ENCODE measurements at places on chromosomes 6 and 20. TPM values are rescaled to one million over a fixed set of nuclear protein-coding genes. Genes with fewer than 3 reads are reported as not detected.

The SLC35F1 gene
- total RNA-seq: 0.99 TPM

The TRIM31 gene
- not detected for total RNA-seq

DNA sequence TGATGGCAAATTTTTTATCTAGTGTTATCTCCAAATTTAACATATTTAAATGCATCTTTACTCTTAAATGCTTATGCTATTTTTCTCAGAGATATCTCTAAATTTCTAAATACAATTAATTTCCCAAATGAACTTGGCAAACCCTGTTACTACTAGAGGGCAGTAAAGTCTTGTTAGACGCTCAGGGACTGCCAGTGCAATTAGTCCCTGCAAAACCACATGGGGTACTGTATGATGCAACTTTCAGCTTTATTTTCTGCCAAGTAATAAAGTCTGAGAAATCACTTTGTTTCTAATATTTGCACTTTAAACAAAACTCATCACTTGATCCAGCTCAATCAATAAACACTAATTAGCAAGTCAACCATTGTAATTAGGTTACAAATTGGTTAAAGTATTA lies 76.0 kb upstream of the ADGRB3 start:
- peak; percentile 71 for ATAC-seq

- ATAC-seq: no peak
Observed at GRCh38 chr20:25019381-25020155, 27.0 kb upstream of the APMAP start.

The NPEPL1 gene
- total RNA-seq: 29.0 TPM

The GRM1 gene
- 0.66 TPM for total RNA-seq

The CPNE5 gene
- total RNA-seq: 1.4 TPM

GRCh38 chr6:132132924-132133639 lies 181.9 kb upstream of the CCN2 start:
- ATAC-seq: no peak

- ATAC-seq: no peak
Observed at GRCh38 chr6:122614303-122614702, 4.1 kb downstream of the PKIB start.

DNA sequence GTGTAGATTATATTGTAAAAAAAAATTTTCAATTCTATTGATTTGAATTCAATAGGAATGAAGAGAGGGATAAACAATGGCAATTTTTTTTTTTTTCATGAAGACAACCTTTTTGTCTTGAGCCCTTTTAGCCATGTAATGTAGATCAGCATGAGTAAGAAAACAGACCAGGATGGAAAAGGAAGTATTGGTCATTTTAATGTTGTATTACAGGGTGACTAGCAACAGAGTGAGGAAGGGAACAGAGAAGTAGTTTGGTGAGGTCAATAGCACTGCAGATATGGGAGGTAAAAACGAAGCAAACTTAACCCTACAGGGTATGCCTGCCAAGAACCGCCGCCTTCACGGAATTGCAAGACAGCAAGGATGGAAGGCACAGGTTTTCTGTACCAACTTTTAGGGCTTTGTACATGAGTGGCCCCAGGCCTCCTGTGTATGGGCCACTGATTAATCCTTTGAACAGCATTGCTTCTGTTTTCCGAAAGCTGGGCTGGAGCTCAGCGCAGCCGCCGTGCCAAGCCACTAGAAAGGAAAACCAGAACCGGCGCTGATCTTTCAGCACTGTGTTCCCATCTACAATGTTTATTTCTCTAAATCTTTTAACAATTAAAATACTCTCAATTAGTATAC lies 383.7 kb downstream of the CENPW start:
- no peak for ATAC-seq

GRCh38 chr20:48169650-48170225 lies 384.5 kb upstream of the SULF2 start:
- no peak for ATAC-seq

- no peak for ATAC-seq
Observed at GRCh38 chr6:132115714-132116366, 164.7 kb upstream of the CCN2 start.

The DACT2 gene
- 0.20 TPM for total RNA-seq

GRCh38 chr6:113120582-113121285 lies 736.4 kb upstream of the MARCKS start:
- no peak for ATAC-seq

GRCh38 chr6:157268396-157268795 lies 54.9 kb downstream of the TMEM242 start:
- no peak for ATAC-seq

The TDRD6 gene
- 0.13 TPM for total RNA-seq

- ATAC-seq: no peak
Observed at GRCh38 chr20:2606507-2607006, 45.9 kb upstream of the NOP56 start.

The ITCH gene
- 92.7 TPM for total RNA-seq

DNA sequence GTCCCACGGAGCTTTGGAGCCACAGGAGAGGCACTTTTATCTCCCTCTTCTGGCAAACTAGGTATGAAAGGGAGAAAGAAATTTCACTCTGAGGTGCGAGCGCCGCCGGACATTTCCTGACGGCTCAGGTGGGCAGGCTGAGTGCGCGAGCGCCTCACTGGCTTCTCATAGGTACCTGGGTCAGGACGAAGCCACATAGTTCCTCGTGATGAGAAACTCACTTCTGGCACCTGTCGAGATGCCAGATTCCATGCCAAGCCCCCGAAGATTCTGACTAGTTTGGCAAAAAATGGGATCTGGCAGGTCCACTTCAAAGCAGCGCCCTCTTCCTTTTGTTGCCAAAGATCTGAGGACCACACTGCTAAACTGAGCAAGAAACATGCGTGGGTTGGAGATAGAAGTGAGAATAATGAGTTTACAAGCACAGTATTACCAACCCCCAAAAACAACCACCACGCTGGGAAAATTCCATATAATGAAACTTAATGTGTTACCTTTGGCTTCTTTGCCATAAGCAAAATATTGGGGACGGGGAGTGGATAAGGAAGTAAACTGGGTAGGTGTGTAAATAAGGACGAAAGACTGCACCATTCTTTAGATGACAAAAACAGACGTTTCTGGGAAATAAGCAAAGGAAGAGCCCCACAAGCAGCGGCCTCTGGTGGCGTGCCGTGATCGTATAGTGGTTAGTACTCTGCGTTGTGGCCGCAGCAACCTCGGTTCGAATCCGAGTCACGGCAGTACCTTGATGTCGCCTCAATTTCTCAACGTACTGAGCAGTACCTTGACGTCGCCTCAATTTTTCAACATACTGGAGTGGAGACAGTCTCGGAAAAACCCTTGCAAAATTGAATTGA lies 89.8 kb upstream of the PRSS16 start:
- peak; percentile 95 for ATAC-seq

DNA sequence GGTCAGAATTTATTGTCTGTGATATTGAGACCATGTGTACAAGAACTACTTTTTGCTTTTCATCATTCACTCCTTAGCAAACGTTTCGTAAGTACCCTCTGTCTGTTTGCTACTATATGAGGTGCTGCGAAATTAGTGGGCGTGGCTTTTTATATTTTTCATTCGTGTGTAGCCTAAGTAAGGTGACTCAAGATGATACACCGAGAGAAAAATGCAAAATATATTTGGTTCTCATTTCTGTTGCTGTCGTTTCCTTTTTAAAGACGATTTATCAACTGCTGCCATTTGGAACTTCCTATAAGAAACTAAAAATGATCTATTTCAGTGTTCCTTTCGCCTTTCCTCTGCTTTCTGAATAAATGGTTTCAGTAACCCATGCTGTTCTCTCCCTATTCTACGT lies 61.2 kb downstream of the VAPB start:
- ATAC-seq: no peak

DNA sequence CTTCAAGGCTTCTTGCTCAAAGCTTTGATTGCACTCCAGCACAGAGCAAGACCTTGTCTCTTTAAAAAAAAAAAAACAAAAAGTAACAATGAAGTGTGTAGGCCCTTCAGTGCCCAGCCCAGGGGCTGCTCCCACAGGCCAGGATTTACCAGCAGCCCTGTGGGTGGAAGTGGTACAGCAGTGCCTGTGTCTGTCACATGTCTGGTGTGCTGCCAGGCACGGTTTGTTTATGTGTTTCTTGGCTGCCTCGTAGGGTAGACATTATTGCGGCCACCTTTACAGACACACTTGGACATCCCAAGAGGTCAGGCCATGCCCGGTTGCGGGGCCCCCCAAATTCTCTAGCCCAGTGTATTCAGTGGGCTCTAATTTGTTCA lies 12.7 kb downstream of the DYNLRB1 start:
- no peak for ATAC-seq

- ATAC-seq: peak; percentile 13
Observed at GRCh38 chr20:23152308-23152892, 66.3 kb upstream of the CD93 start.

GRCh38 chr6:149913085-149913484 lies 9.8 kb downstream of the RAET1G start:
- ATAC-seq: no peak

The NKAIN4 gene
- total RNA-seq: 33.0 TPM

DNA sequence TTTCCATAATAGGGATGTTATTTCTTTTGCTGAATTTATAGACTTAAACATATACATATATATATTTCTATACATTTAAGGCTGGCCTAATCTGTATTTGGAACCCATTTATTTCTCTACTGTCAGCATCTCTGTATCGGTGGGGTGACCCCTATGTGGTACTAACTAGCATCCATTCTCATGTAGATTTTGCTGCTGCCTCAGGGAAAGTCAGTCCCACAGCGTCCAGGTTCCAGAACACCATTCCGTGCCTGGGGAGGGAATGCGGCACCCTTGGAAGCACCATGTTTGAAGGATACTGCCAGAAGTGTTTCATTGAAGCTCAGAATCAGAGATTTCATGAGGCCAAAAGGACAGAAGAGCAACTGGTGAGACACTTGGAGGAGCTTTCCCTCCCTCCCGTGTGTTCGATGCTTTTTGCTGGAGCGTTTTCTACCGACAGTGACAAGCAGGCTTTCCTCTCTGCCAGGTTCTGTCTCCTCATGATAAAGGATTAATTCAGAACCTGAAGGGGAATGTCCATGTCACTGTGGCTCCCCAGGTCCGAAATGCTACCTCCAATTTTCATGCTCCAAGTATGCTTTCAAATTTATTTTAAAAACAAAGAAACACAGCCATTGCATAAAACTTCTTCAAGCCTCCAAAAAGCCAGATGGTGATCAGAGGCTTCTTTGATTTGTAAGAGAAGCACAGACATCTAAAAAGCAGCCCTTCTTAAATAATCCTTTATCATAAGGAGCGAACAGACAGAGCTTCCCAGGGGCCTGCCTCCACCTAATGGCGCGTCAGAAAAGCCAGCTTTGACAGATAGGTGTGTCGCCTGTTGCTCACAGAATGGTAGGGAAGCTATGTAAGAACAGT lies 13.1 kb downstream of the TNFAIP3 start:
- no peak for ATAC-seq

- ATAC-seq: peak; percentile 100
Observed at GRCh38 chr6:41723530-41724227, 11.7 kb downstream of the TFEB start.

DNA sequence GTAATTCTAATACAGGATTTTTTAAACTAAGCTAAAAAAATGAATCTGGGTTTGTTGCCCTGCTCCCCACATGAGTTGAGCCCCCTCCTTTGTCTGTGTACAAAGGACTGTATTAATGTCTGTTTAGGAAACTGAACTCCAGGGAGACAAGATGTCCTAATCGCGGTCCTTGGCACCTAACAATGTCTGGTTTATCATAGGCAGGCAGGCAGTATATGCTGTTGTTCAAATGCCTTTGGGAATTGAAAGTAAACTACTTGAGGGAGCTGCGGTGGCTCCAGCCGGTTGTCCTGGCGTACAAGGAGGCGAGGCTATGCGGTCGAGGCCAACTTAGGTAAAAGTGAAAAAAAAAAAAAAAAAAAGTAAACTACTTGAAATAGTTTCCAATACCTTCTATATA lies 98.5 kb downstream of the TULP4 start:
- no peak for ATAC-seq

The TFAP2D gene
- total RNA-seq: 0.38 TPM

The PLA2G7 gene
- total RNA-seq: 0.45 TPM

The MAVS gene
- 23.1 TPM for total RNA-seq

DNA sequence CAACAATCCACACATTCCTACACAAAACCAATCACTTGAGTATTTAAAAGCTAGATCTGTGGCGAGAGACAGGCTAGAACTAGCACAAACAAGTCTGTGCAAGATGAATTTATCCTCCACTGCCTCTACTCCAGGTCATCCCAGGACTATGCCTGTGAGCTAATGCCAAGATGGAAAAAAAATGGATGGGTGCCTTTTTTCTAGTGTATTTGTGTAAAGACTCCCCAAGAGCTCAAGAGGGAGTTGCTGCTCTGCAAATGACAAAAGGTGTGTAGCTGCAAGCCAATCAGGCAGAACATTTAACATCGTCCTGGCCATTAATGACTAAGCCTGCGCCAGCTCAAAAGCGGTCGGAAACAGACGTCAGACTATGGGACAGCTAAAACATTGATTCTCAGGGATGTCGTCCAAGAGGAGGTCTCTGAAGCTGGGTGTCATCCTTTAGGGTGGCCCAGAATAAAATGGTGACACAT lies 21.9 kb downstream of the ATXN1 start:
- no peak for ATAC-seq

- no peak for ATAC-seq
Observed at GRCh38 chr6:38774929-38775707, 60.0 kb downstream of the DNAH8 start.

The ULBP3 gene
- total RNA-seq: 43.3 TPM

The DDO gene
- total RNA-seq: not detected

DNA sequence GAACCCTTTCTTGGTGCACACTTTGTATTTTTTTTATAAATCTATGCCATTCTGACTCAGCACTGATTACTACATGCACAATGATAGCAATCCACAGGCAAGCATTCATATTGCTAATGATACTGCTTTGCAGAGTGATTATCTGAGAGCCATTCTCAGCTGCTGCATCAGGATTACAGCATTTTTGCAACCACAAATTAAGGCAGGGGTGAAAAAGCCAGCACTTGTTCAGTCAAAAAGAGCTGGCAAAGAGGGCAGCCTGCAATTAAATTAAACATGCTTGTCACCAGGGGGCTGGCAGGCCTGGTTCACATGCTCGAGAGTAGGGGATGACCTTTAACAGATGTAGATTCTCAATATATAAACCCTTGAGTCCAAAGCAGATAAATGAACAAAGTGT lies 40.7 kb upstream of the SLC17A4 start:
- peak; percentile 96 for ATAC-seq

- peak; percentile 91 for ATAC-seq
Observed at GRCh38 chr20:50379049-50379990, 130.9 kb upstream of the PTPN1 start.

The SLC13A3 gene
- total RNA-seq: 5.2 TPM

The CD83 gene
- 39.3 TPM for total RNA-seq

GRCh38 chr20:61290721-61291120 lies 38.7 kb downstream of the CDH4 start:
- ATAC-seq: no peak

DNA sequence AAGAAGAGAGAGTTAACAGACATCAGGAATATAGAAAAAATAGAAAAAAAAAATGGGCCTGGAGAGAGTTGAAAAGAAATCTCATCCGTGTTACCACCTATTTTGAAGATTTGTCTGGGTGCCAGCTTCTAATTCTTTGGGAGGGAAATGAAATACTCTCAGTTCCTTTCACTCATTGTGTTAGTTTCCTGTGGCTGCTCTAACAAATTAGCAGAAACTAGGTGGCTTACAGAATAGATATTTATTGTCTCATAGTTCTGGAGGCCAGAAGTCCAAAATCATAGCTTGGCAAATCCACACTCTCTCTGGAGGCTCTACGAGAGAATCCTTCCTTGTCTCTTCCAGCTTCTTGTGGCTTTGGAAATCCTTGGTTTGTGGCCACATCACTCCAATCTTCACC lies 225.1 kb upstream of the BTBD3 start:
- no peak for ATAC-seq
